ENCODE measurements at places on chromosomes 3 and 15.

- DNase-seq: no peak
Measured at GRCh38 chr3:45980819-45981218, 14.8 kb downstream of the FYCO1 start.

DNA sequence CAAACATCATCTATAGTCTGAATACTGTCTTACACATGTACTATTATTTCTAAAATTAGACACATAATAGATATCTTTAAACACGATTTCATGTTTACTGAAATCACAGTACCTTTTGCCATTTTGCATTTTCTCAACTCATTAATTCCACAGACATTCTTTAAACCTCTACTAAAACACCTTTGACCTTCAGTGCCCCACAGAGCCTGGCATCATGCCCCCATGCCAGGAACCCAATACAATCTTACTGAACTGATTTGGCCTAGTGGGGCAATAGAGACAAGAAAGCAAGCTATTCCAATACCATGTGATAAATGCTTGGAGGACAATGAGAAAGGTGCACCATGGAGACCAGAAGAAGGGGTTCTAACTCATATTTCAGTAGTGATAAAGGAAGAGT lies 19.3 kb upstream of the GUCA1C start:
- no peak for DNase-seq

- DNase-seq: no peak
Measured at GRCh38 chr3:65786890-65787289, 251.8 kb downstream of the MAGI1 start.

GRCh38 chr15:49898575-49899283 lies 220.3 kb downstream of the ATP8B4 start:
- no peak for DNase-seq

GRCh38 chr3:191808073-191808472 lies 347.1 kb downstream of the PYDC2 start:
- DNase-seq: no peak

DNA sequence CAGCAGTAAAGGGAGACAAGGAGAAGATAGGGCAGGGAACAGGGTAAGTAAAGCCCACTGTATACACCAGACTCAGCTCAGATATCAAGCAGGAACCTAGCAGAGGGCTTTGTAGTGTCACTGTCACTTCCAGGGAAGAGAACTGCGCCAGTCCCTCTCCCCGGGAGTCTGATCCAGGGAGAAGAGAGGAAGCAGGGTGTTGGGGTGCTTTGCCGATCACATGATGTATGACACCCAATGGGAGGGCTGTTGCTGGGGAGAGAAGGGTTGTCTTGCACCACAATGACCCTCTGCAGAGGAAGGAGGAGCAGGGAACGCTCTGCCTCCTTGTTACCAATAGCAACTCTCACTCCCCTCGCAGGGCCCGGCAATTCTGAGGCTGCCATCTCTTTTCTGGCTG lies 147.2 kb upstream of the SLC2A2 start:
- peak; percentile 64 for DNase-seq

DNA sequence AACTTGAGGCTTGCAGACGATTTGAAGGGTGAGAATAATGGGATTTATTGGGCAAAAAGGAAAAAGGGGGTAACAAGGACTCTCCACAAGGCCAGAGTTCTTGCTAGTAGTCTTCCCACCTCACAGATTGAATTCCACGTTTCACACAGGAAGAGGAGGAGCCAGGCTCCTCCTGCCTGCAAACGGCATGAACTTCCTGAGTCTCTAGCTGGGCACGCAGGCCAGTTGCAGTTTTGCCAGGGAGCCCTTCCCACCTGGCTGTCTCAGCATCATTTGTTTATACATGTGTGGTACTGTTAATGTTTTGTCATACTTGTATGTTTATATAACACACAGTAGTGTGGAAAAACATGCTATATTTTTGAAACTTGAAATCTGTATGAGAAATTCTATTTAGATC lies 155.0 kb downstream of the NLGN1 start:
- no peak for DNase-seq

- DNase-seq: peak; percentile 81
Measured at GRCh38 chr3:4976109-4976508, 3.1 kb upstream of the BHLHE40 start.

DNA sequence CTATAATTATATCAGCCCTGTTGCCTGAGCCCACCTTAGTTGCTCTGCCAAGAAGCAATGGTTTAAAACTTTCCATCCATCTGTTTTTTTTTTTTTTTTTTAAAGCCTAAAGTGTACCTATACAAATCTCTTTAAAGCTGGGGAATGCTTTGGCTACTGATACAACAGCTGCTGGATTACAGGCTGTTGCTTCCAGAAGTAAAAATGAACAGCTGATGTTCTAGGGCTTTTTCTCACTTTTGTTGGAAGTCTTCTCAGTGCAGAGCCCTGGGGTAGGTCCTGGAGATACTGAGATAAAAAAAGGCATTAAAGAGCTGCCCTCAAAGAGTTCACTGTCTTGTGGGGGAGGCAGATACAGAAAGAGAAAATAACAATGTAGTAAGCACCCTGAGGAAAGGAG lies 218.1 kb downstream of the NLGN1 start:
- DNase-seq: no peak

GRCh38 chr3:64224826-64225610 lies at the start of gene PRICKLE2:
PRICKLE2 (minus strand) TSS chr3:64225466; CDS start chr3:64198927, 26,539 bp downstream.
- DNase-seq: peak; percentile 46

DNA sequence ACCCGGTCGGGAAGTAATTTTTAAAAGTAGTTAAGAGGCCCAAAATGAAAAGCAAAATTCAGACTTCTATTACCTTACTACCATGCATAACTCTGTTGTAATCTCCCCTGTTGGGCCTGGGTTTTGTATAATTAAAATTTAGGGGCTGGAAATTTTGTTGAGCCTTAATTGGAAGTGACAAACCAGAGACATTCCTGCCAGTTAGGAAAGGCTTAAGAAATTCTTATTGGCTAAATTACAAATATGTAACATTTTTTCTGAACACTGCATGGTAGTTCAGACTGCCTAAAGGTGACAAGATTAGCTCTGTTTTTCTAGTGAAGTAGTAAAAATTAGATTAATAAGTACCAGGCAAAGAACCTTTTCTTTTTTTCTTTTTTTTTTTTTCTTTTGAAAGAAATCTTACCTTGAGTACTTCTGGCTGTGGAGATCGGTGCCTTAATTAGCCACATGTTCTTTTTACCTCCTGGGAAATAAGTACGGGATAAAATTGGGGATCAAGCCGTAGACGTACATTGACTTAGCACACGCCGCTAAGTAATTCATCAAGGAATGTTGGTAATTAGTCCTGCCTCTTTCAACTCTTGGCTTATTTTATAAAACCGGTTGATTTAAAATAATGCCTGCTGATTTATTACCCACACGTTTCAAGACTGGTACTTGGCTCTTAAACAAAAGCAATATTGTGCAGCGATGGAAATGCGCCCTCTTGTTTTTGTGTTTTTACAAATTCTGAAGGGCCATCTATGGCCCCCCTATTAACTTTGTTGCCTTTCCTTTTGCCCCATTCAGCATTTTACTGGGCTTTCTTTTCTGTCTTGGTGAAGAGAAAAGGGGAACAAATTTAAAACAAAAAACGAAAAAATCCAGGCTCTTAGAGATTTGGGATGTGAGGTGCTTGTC lies 111.2 kb upstream of the SAMMSON start:
- DNase-seq: no peak

GRCh38 chr3:170701696-170702678 lies 116.1 kb upstream of the SLC7A14 start:
- no peak for DNase-seq

- DNase-seq: no peak
Measured at GRCh38 chr3:178001670-178002101, 534.5 kb upstream of the KCNMB2 start.

DNA sequence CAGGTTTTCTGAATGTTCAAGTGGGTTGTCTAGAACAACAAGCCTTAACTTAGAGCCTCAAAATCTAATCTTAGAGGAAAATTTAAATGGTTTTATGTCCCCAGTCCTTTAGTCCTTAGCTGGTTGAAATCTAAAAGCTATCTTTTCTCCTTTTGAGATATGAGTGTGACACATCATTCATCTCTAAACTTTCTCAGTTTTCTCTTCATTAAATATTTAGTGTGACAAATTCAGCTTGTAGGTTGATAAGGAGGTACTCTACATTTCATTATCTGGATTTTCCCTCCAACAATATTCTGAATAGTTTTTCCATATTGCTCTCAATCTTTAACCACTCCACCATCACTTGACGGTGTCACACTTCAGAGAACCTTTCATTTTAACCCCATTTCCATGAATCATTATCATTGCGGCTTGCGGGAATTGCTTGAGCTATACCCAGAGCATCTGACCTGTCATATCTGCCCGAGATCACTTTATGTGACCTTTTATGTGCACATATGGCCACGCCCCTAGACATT lies 16.1 kb upstream of the ATP8B4 start:
- DNase-seq: no peak

GRCh38 chr15:60703207-60703933 lies 224.4 kb upstream of the ICE2 start:
- DNase-seq: no peak

DNA sequence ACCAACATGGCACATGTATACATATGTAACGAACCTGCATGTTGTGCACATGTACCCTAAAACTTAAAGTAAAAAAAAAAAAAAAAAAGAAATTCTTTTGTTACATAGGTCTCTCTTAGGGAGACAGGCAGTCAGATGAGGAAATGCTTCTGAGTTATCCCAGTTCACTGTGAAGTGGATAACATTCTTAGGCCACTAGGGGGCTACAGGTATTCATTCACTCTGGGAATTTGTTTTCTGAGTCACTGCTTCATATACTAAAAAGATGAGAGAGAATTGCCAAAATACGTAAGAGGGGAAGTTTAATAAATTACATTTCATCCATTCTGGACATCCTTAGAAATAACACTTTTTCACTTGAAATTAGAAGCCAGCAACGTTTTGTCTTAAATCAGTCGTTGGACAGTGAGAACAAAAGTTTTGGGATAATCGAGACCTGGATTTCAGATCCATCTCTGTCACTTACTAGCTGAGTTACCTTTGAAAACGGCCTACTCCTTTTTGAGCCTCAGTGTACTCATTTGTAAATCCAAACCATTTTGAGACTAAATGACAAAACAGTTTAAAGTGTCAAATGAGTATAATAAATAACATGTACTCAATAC lies 738.4 kb upstream of the ALCAM start:
- DNase-seq: peak; percentile 74

GRCh38 chr3:179622023-179622422 lies 17.4 kb downstream of the NDUFB5 start:
- no peak for DNase-seq

GRCh38 chr3:157117875-157118654 lies 41.9 kb downstream of the CCNL1 start:
- no peak for DNase-seq

GRCh38 chr3:173354124-173354523 lies 43.4 kb upstream of the NLGN1 start:
- no peak for DNase-seq

GRCh38 chr3:129010310-129010956 lies 9.3 kb downstream of the EFCC1 start:
- DNase-seq: no peak

GRCh38 chr3:140898340-140899180 lies 43.1 kb upstream of the SLC25A36 start:
- DNase-seq: peak; percentile 95

GRCh38 chr3:4826237-4827100 lies 152.8 kb upstream of the BHLHE40 start:
- no peak for DNase-seq

DNA sequence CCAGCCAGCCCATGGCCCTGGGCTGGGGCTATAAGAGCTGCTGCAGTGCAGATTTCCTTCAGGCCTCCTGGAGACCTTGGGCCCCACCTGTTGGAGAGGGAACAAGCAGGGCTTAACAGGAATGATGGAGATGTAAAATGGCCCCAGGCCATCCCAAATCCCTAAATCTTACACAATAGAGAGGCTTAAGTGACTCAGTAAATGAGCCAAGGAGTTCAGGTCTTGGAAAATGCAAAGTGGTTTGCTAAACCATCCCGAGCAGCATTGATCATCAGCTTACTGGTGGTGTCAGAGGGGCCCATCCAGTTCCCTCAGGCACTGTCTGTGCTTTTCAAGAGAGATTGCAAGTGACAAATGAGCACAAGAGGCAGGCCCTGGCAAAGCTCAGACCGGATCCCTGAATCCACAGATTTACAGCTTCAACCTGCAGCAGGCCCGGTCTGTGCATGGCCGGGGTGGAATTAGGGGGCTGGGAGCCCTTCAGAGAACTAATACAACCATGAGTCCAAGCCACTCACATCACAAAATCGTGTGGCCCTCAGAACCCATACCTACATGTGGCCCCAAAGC lies 325.4 kb downstream of the UACA start:
- DNase-seq: peak; percentile 72

- DNase-seq: peak; percentile 28
Measured at GRCh38 chr15:61037031-61037430, 192.1 kb downstream of the RORA start.

DNA sequence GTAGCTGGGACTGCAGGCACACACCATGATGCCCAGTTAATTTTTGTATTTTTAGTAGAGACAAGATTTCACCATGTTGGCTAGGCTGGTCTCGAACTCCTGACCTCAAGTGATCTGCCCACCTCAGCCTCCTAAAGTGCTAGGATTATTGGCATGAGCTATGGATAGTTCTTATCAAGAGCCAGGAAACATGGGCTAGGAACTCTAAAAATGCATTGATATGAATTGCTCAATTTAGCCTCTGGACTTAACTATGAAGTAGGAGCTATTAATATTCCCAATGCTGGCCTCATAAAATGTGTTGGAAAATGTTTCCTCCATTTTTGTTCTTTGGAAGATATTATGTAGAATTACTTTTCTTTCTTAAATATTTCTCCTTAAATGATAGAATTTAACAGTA lies 82.8 kb upstream of the PEX5L start:
- DNase-seq: no peak

DNA sequence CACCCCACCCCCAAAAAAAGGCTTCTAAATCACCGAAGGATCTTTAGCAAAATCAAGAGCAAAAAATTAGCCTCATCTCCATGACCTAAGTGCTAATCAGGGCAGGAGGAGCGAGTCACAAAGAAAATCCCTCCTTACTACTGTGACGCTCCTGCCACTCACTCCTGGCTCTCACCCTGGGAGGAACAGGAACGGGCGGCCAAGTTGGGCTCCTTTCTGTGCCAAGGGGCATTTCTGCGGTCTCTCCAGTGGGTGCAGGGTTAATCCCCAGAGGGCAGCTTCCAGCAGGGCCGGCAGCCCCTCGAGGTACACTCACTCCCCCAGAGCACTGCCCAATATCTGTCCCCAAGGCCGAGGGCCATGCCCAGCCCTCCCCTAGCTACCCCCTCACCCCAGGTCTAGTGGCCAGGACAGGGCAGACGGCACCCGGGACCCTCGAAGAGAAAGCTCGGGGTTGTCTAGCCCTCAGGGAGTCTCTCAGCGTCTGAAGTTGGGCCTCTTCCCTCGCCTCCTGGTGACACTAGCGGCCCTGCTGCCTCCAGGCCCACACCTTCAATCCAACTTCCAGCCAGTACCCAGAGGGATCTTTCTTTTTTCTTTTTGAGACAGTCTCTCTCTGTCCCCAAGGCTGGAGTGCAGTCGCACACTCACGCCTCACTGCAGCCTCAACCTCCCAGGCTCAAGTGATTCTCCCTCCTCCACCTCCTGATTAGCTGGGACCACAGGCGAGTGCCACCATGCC lies 706 bp downstream of the CAV3 start:
- DNase-seq: no peak

GRCh38 chr3:184703657-184704056 lies 8.2 kb downstream of the MAGEF1 start:
- DNase-seq: no peak
